ENCODE measurements at places on chromosomes 7 and 10.

- DNase-seq, result no peak
Measured at GRCh38 chr10:32143302-32143847, 87.2 kb upstream of the KIF5B start.

DNA sequence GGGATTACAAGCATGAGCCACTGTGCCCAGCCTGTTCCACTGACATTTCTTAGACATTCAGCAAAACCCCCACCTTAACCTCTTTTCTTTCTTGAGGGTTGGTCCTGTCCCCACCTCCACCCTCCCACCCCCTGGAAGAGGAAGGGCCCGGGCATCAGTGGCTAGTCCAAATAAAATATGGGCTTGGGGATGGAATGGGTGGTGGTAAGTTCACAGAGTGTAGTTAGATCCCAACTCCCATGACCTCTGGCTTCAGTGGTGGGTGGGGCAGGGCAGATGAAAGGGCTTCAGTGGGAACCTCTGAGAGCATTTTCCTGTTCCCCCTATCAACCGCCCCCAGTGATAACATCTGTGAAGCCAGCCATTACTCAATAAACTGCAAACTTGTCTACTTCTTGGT is 9.8 kb downstream of the SFXN3 start:
- no peak for DNase-seq

DNA sequence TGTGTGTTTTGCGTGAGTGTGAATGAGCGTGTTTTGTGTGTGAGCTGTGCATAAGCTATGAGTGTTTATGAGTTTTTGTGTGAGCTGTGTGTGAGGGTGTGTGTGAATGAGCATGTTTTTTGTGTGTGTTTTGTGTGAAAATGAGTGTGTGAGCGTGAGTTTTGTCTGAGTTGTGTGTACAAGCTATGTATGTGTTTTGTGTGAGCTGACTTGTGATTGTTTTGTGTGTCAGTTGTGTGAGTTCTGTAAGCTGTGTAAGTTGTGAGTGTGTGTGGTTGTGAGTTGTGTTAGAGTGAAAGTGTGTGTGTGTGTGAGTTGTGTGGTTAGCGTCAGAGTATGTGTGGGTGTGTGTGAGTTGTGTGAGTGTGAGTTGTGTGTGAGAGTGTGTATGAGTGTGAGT is 343.2 kb downstream of the PTPRN2 start:
- no peak for DNase-seq

GRCh38 chr10:30171601-30172000 is 112.2 kb upstream of the JCAD start:
- DNase-seq, result no peak

GRCh38 chr10:126080291-126080825 is 184.0 kb downstream of the FANK1 start:
- DNase-seq, result no peak

DNA sequence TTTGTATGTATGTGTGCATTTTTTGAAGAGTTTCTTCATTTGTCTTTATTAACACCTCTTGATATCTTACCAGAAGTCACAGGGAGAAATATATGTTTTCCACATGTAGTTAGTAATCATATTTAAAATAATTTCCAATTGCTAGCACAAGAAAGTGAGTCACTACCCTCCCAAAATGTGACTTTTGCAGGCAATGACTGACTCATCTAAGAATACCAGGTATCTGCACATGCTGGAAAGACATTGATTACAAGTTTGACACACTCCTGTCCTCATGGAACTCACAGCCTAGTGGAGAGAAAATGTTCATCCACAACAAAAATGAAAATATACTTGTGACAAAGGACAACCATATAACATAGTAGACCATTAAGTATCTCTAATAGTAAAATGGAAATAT is 82.9 kb downstream of the SEMA3D start:
- DNase-seq, result no peak

DNA sequence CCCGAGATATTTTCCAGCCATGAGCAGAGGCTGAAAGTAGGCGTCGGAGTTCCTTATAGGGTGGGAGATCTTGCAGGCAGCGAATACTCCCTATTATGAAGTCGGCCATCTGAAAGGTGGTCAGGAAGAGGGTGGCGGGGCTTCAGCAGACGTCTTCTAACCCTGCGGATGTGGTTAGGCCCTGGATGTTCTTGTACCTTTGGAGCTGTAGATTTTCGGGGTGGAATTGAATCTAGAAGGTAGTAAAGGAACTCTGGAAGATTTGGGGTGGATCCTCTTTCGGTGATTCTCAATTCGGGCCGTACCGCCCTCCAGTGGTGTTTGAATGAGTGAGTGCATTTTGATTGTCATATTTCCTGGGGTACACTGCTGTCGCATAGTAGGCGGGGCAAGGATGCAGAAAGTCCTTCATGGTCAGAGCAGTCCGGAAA is 635 bp downstream of the NUP205 start:
- peak; percentile 17 for DNase-seq

GRCh38 chr7:127751062-127751461 is 99.1 kb downstream of the SND1 start:
- DNase-seq, result peak; percentile 56

DNA sequence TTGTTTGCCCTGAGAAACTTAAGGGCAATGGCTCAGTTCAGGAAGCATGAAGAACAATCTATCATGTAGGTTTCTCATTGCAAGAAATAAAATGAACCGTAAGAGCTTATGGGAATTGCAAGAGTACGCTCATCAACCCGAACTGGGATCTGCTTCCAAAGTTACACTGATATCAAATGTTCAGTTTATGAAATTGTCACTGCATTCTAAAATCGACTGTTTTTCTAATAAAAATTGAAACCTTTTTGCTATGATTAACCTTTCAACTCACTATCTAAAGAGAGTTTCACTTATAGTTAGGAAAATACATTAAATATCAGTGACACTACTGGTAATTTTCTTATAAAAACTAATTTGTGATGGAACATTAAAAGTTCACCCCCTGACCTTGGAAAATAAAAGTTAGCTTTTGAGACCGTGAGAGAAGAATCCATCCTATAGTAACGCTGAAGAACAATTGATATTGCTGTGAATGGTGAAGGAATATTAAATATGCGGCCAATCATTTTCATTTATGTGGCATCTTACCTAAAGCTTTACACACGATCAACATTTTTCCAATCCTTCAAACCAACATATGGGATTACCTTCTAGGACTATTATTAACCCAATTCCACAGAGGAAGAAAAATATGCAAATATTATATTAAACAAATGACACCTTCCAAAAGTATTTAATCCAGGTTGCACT is 2.2 kb downstream of the MEOX2 start:
- no peak for DNase-seq

GRCh38 chr10:15027741-15028140 is 16.0 kb upstream of the OLAH start:
- DNase-seq, result no peak

DNA sequence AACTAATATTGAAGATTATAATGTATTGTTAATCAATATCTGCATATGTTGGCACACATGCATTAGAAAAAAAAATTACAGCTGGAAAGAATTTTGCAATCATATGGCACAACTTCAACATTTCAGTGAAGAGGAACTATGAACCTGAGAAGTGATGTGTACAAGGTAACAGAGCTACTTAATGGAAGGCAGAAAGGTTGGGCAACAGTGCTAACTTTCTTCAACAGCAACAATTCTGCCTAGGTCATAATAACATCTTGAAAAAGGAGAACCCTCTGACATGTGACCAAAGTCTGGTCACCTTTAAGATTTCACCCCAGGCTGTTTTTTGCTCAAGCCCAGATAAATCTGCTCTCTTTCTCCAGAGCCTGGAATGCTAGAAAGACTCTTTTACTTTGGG is 47.9 kb upstream of the SKAP2 start:
- no peak for DNase-seq

GRCh38 chr7:126979722-126980121 is 273.0 kb downstream of the GRM8 start:
- DNase-seq, result no peak

DNA sequence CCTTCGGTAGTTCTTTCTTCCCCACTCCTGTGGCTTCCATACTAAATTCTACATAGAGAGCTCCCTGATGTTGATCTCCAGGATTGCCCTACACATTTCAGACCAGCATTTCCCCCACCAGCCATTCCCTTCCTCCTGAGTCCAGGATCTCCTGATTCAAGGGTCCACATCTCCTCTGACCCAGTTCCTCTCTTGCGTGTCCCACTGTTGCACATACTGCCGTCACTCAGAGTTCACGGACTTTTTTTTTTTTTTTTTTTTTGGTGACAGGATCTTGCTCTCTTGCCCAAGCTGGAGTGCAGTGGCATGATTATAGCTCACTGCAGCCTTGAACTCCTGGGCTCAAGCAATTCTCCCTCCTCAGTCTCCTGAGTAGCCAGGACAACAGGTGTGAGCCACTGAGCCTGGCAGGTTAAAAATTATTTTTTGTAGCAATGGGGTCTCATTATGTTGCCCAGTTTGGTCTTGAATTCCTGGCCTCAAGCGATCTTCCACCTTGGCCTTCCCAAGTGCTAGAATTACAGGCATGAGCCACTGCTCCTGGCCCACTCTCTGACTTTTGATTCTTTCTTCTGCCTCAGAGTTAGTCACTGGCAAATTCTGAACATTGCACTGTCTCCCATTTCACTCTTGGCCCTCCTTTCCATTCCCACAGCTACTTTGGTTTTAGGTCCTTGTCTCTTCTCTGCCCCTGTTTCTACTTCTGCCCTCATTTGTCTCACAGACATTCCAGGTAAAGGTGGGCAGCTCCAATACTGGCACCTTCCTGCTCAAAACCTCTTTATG is 29.6 kb upstream of the ZRANB1 start:
- no peak for DNase-seq

DNA sequence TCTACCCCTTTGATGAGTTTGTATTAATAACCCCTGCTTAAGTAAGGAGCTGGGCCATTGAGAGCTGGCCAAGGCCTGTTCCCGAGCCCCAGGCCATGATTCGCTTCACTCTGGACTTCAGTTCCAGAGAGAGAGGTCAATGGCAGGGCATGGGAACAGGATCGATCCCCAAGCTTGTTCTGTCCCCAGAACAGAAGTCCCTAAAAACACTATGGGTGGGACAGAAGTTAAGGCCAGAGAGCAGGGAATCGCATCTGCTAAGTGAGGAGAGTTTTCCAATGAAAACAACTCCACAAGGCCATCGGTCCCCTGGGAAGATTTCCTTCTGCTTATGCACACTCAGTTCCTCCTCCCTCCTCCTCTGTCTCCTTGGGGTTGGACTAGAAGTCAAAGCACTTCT is 159.6 kb downstream of the LSM5 start:
- DNase-seq, result no peak

GRCh38 chr10:6382081-6382480 is 179.3 kb downstream of the PFKFB3 start:
- DNase-seq, result peak; percentile 38

- no peak for DNase-seq
Measured at GRCh38 chr10:7945469-7946187, 108.9 kb upstream of the GATA3 start.

GRCh38 chr10:36773652-36774051 is 351.7 kb upstream of the ANKRD30A start:
- DNase-seq, result no peak

- DNase-seq, result no peak
Measured at GRCh38 chr10:120700426-120700825, 150.7 kb upstream of the WDR11 start.

Measured in fibroblast of skin of left quadriceps (primary cell).